ENCODE measurements at places on chromosomes 4 and X. TPM values are rescaled to one million over a fixed set of nuclear protein-coding genes. Genes with fewer than 3 reads are reported as not detected.

NALF2 gene
- total RNA-seq, result 4.4 TPM

SSX4B gene
- not detected for total RNA-seq

HMGB3 gene
- 40.4 TPM for total RNA-seq

CT45A5 gene
- total RNA-seq, result 0.61 TPM

MAGEC2 gene
- total RNA-seq, result not detected

KCTD8 gene
- 0.12 TPM for total RNA-seq

ZFYVE28 gene
- total RNA-seq, result 9.4 TPM

IL15 gene
- not detected for total RNA-seq

All from G401 (cell line).